Iris pigment epithelial cell (primary cell): ENCODE measurements at places on chromosomes 6 and 20.

- DNase-seq, result no peak
Observed at GRCh38 chr20:58010186-58010585, 218.3 kb downstream of the ANKRD60 start.

GRCh38 chr6:105484238-105485161 is 81.6 kb upstream of the PREP start:
- peak; percentile 44 for DNase-seq

DNA sequence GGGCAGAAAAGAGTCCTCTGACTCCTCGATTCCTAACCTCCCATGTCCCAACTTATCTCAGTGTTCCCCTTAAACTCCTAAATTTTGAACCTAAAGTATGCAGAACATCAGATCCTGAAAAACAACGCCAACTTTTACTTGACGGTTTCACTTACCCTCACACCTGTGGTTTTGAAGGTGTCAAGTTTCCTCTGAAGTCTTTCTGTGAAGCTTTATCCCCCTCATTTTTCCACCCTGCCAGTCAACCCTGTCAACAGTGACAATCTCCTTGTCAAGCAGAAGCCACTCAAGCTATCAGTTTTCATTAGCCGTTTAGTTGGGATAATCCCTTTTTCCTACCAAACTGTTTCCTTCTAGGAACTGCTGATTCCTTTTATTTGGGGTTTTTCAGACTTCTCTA is 245.4 kb upstream of the PREP start:
- DNase-seq, result no peak

DNA sequence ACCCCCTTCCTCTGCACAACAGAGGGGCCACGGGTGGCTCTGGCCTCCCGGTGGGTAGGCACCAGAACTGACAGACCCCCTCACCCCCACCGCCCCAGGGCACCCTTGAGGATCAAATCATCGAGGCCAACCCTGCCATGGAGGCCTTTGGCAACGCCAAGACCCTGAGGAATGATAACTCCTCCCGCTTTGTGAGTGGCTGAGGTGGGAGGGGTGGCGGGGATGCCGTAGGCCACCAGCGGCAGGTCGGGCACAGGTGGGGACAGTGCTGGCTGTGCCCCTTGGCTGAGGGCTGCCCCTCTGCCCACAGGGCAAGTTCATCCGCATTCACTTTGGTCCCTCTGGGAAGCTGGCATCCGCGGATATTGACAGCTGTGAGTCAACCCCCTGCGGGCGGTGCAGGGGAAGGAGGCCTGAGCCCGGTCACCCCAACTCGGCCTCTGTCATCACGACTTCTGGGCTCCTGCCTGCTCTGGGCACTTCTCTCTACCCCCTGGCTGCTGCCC is 29.1 kb downstream of the MYH7B start:
- DNase-seq, result no peak

- no peak for DNase-seq
Observed at GRCh38 chr6:144181639-144182038, 31.3 kb downstream of the STX11 start.

GRCh38 chr6:32140420-32141046 is 10.4 kb upstream of the FKBPL start:
- no peak for DNase-seq

DNA sequence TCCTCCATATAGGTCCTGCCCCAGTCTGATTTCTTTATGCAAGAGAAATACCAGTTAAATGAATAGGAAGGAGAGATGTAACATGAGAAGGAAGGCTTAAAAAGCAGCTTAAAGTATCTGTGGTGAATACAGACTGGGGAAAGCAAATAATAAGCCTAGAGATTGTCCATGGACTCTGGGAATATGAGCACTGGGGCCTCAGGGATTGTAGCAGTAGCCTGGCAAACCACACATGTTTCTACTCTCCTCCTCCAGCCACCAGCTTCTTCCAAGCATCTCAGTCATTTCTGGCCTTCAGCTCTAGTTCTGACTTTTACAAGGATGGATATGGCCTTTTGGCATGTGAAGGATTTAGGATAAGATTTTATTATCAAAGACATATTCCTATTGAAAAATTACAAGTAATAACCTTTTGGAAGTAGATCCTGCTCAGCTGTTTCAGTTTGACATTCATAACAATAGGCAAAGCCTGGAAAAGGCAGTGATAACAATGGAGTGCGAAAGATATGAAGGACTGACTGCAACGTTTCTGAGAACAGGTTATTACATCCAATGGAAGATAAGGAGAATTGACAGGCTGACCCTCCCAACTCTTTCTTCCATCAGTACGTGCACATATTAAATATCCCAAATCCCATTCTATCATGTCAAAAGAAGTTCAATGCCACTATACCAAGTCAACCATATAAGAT is 41.6 kb downstream of the CYP39A1 start:
- peak; percentile 19 for DNase-seq

DNA sequence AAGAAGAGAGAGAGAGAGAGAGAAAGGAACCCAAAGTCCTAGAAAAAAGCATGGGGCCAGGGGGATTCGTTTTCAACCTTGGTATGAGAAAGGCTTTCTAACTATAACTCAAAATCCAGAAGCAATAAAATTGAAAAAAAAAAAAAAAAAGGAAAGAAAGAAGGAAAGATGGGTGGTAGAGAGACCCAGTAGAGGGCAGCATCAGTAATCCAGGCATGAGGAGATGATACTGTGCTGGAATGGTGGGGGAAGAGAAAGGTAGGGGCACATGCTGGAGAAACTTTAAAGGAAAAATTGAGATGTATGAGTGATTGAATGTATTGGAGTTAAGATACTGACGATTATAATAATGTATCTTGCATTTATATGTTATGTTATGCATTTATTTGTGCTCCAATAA is 1040.7 kb upstream of the FLRT3 start:
- no peak for DNase-seq

DNA sequence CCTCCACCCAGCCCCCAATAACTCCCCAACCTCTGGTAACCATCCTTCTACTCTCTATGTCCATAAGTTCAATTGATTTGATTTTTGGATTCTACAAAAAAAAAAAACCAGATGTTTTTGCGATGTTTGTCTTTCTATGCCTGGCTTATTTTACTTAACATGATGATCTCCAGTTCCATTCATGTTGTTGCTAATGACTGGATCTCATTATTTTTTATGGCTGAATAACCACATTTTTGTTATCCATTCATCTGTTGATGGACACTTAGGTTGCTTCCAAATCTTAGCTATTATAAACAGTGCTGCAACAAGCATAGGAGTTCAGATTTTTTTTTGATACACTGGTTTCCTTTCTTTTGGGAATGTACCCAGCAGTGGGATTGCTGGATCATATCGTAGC is 98.8 kb downstream of the LYRM2 start:
- DNase-seq, result no peak

DNA sequence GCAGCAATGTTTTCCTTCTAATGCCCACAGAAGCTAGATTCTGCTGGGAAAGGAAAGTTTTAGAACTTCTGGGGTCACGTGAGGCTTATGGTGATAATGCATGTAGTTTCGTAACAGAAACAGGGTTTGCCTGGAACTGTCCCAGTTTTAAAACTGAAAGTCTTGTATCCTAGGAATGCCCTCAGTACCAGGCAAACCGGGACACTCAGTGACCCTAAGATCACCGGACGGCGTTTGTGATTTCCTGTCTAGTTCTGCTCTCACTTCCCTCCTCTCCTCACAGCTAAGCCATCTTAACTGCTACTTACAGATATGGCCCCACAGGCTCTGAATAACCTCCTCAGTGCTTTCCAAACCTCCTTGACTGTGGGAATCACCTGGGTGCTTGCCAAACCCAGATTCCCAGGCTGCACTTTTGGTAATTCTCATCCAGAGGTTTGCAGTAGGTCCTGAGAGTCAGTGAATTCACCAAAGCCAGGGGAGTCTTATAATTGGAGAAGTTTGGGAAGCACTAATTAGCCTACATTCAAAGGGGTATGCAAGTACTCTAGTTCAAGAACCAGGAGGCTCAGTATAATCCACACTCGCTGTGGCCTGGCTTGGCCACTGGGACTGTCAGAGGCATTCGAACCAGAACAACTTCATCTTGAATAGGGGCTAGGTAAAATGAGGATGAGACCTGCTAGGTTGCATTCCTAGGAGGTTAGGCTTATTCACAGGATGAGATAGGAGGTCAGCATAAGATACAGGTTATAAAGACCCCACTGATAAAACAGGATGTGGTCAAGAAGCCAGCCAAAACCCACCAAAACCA is 231.6 kb upstream of the MYLIP start:
- DNase-seq, result peak; percentile 58

DNA sequence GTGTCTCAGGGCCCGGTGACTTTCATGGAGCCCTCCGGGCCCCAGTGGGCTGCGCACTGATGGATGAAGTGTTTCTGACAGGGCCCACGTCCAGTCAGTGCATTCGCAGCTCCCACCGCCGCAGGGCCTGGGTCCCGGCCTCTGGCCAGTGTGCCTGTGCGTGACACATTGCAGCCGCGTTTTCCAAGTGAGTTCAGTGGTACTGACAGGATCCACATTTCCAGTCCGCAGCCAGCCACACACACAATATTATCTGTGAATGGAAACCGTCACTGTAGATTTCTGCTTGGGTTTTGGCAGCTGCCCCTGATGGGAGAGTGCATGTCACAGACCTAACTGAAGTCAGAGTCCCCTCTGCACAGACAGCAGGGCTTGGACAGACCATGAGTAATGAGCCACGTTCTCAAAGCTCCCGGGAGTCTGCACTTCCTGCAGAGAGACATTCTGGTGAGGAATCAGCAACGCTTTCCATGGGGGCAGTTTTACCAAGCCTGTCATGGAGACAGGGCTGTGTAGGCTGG is 171.4 kb downstream of the MYLK4 start:
- DNase-seq, result peak; percentile 57

DNA sequence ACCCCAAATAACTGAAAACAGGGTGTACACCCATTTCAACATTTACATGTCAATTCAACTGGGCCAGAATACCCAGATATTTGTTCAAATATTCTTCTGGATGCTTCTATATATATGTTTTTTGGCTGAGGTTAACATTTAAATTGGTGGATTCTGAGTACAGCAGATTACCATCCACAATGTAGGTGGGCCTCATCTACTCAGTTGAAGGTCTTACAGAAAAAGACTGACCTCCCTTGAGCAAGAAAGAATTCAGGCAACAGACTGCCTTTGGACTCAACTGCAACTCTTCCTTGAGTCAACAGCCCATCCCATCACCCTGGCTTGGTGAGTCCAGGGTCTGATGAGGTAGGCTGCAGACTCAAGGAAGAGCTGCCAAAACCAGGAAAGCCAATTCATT is 84.1 kb downstream of the ATG5 start:
- DNase-seq, result no peak

- peak; percentile 44 for DNase-seq
Observed at GRCh38 chr20:35273449-35274171, 4.3 kb downstream of the MMP24OS start.

DNA sequence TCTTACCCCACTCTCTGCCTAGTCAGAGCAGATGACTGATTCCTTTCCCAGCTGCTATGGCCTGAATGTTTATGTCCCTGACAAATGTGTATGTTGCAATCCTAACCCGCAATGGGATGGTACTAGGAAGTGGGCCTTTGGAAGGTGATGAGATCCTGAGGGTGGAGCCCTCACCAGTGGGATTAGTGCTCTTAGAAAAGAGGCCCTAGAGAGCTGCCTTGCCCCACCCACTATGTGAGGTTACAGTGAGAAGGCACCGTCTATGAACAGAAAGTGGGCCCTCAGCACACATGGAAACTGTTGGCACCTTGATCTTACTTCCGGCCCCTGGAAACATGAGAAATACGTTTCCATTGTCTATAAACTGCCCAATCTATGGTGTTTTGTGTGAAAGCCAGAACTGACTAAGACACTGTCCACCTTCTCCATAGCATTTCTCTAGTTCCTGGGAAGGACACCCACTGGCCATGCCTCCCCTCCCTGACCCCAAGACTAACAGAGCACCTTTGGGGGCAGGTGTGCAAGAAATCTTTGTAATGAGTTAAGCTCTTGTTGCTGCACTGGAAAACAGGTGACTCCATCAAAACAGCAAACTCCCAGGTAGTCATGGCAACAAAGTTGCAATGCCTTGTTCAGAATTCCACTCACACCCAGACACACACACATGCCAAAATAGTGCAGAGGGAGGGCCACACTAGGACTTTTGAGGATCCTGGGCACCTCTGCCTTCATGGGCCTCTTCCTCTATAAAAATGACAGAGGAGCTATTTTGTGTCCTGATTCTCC is 16.2 kb downstream of the GABRR2 start:
- DNase-seq, result peak; percentile 89

- DNase-seq, result no peak
Observed at GRCh38 chr20:25053255-25054031, 4.5 kb downstream of the ACSS1 start.

- no peak for DNase-seq
Observed at GRCh38 chr6:112634376-112634775, 287.2 kb downstream of the RFPL4B start.

GRCh38 chr20:22217712-22218352 is 366.5 kb downstream of the FOXA2 start:
- DNase-seq, result no peak

GRCh38 chr6:41584668-41585205 is 38.6 kb downstream of the FOXP4 start:
- no peak for DNase-seq

DNA sequence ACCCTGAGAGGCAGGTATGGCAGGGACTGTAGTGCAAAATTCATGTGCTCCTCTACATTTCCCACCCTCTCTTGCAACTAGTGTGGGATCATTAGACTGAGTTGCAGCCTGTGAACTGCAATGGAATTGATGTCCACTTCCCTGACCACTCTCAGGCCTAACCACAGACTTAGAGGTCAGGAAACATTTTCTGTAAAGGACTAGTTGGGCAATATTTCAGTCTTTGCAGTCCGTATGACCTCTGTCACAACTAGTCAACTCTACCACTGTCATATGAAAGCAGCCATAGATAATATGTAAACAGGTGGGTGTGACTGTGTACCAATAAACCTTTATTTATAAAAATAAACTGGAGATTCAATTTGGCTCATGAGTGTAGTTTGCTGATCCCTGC is 134.4 kb upstream of the TOP1 start:
- DNase-seq, result no peak

GRCh38 chr6:17986656-17987446 is 584 bp downstream of the KIF13A start:
- peak; percentile 53 for DNase-seq

GRCh38 chr6:89818977-89819335 is 638 bp downstream of the MDN1 start:
- peak; percentile 52 for DNase-seq

DNA sequence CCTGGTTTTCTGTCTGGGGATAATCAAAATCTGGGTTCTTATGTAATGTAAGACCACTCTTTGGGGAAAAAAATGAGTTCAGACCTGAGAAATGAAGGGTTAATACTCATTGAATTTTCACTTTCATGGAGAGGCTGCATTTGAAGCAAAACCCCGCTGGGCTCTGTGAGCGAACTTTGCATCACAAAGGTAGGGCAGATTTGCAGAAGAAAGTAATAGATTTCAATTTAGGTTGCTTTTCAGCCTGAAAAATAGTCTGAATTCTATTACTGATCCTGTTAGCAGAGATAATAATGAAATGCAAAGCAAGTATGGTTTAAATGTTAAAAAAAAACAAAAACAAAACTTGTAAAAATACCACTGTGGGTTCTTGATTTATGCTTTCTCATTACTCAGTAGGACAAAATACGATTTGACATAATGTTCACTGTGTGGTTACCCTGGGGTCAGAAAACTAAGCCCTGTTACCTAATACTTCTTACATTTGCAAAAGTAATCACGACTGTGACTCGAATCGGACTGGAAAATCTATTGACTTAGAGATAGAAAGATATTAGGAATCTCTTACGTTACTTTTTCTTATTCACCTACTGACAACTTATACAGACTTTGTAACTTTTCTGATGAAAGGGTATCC is 72.2 kb downstream of the UST start:
- DNase-seq, result peak; percentile 84
